HTR-8/SVneo (cell line): ENCODE measurements at places on chromosomes 2 and 18.

GRCh38 chr2:151665959-151666358, 68.3 kb downstream of the NEB start:
- no peak for DNase-seq

DNA sequence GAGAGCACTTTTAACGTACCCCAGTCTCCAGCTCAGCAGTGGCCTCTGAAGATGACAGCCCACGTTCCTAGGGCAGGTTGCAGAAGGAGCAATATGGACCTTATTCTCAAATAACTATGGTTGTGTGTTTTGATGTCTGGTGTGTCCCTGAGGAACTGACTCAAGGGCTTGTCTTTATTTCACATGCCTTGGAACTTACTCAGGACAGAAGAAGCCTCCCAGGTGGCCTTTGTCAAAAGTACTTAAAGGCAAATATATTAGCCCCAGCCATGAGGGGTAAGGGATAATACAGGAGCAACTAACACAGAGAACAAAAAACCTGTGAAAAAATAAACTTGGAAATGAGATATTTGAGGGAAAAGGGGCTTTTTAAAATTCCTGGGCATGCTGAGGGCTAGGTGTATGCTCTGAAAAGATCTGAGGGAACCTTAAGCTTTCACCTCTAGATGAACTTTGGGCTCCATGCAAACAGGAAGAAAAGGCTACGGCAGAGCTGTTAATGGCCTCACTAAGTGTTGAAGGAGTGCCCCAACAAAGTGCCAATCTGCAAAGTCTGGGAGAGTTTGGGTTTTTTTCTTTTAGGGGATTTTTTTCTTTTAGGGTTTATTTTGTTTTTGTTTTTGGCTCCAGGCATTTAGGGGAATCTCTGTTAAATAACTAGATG, 40.3 kb downstream of the SRBD1 start:
- DNase-seq = no peak

DNA sequence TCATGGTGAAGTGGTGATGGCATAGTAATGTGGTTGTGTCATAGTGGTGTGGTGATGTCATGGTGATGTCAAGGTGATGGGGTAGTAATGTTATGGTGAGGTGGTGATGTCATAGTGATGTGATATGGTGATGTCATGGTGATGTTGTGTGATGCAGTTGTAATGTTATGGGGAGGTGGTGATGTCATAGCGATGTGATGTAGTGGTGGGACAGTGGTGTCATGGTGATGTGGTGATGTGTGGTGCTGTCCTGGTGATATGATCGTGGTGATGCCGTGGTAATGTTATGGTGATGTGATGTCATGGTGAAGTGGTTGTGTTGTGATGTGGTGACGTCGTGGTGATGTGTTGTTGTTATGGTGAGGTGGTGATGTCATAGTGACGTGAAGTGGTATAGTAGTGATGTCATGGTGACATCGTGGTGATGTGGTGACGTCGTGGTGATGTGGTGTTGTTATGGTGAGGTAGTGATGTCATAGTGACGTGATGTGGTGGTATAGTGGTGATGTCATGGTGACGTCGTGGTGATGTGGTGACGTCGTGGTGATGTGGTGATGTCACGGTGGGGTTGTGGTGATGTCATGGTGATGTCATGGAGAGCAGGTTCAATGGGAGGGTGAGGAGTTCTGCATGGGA, 242.7 kb upstream of the MYT1L start:
- DNase-seq = no peak

DNA sequence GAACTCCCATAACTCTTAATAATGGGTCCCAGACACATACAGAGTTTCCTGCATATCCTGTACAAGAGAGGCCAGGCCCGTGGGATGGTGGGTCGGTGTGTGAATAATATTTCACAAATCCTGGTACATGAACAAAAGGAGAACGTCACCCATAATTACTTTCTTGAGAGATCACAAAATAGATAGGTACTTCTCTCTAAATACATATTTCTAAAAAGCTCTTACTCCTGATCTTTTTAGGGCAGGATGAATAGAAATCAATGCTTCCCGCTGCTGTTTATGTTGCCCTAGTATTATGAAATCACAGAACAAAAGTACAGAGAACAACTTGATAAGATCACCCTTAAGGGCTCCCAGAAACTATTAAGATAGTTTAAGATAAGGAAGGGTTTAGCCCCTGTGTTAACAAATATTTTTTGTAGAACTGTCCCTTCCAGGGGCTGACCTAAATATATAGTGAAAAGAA, 5.4 kb downstream of the IRS1 start:
- no peak for DNase-seq

DNA sequence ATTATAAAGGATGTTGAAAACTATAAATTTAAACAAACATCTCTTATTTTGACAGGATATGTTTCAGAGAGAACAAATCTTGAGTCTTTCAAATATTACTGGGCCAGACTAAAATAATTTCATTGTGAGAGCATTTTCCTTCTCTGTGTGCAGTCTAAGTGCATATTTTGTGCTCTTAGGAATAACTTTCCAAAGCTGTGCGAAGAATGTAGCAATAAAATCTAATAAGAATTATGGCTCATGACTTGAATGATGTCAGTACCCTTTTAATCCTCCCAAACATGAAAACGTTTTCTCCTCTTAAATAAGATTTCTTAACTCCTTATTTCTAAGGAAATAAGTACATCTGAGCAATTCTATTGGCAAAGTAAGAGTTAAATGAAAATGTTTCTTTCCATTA, 76.2 kb upstream of the EFEMP1 start:
- DNase-seq = no peak
